ENCODE measurements at places on chromosomes 5 and 9. TPM values are rescaled to one million over a fixed set of nuclear protein-coding genes. Genes with fewer than 3 reads are reported as not detected.

The BSPRY gene
- 6.6 TPM for total RNA-seq

The NUP188 gene
- 124 TPM for total RNA-seq

GRCh38 chr9:131481441-131482342, 21.0 kb upstream of the POMT1 start:
- H3K27me3 ChIP-seq, result no peaks in the 10 kb centered on the region
- no peak for DNase-seq
- peaks cover 5% of the 10 kb centered on the region for H3K4me1 ChIP-seq
- peak overlapping the region; percentile 31 for H3K27ac ChIP-seq
- no peak overlapping the region for H3K4me3 ChIP-seq

DNA sequence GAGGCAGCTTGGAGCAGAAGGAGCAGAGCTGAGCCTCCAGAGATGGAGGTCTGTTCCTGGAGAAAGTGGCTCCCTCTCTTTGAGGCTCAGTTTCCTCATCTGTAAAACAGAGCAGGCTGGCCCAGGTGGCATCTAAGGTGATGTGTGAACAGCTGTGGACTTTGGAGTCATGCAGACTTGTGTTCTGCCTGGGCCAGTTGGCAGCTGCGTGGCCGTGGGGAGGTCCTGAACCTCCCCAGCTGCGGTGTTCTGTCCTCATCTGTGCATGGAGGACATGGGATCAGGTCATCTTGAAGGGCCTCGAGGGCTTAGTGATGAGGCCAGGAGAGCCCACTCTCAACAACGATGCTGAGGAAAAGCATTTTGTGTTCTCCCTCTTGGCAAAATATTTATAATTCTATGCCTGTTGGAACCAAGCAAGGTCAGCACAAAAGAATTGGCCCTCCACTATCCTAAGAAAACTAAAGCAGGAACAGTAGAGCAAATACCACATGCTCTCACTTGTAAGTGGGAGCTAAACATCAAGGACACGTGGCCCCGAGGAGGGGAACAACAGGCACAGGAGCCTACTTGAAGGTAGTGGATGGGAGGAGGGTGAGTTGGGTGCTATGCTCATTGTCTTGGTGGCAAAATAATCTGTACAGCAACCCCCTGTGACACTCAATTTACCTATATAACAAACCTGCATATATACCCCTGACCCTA, 63.2 kb upstream of the COL15A1 start:
- DNase-seq, result no peak
- no peak overlapping the region for H3K4me3 ChIP-seq
- H3K27me3 ChIP-seq, result peaks cover 18% of the 10 kb centered on the region
- no peaks in the 10 kb centered on the region for H3K36me3 ChIP-seq

DNA sequence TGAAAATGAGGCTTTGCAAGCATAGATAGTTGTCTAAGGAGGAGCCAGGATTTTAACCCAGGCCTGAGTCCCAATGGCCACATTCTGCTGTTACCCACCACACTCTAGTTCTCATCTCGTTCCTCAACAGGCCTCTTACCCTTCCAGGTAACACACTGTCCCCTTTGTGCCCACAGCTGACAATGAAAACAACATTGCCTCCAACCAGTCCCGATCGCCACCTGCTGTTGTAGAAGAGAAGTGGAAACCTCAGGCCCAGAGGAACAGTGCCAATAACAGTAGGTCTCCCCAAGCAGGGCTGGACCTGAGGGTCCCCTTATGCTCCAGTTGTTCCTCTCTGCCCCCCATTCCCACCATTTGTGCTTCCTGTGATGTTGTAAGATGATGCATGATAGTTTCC, 30.4 kb downstream of the AMBP start:
- no peak for DNase-seq
- no peaks in the 10 kb centered on the region for H3K4me1 ChIP-seq
- no peaks in the 10 kb centered on the region for H3K36me3 ChIP-seq
- no peak overlapping the region for H3K27ac ChIP-seq
- no peak overlapping the region for H3K4me3 ChIP-seq
- no peaks in the 10 kb centered on the region for H3K27me3 ChIP-seq

DNA sequence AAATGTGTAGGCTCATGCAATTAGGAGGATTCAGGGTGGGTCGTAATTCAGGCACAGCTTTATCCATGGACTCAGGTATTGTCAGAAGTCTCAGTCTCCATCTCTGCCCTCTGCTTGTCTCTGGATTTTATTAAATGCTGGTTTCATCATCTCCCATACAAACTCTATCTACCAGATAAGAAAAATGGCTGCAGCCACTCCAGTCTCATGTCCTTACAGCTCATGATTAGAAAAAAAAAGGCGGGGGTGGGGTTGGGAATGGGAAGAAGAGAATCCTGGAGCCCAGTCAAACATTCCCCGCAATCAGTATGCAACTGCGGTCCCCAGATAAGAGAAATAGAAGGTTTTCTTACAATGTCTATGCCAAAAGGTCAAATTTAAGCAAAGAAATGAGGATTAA, 7.6 kb upstream of the FBXO38 start:
- H3K36me3 ChIP-seq, result peaks cover 26% of the 10 kb centered on the region
- DNase-seq, result no peak
- peaks cover 9% of the 10 kb centered on the region for H3K4me1 ChIP-seq
- H3K4me3 ChIP-seq, result no peak overlapping the region
